ENCODE measurements at places on chromosomes 4 and X. TPM values are rescaled to one million over a fixed set of nuclear protein-coding genes. Genes with fewer than 3 reads are reported as not detected.

RPA4 gene
- 1.2 TPM for total RNA-seq

PFKFB1 gene
- total RNA-seq, result 0.47 TPM

GPR173 gene
- 2.0 TPM for total RNA-seq

PARM1 gene
- total RNA-seq, result 60.2 TPM

AKAP4 gene
- not detected for total RNA-seq

SPANXA1 gene
- total RNA-seq, result not detected

CHIC1 gene
- 9.0 TPM for total RNA-seq

FGFR3 gene
- total RNA-seq, result 13.5 TPM

CDKL2 gene
- total RNA-seq, result 22.6 TPM

FGD1 gene
- 5.3 TPM for total RNA-seq

SYP gene
- 3.0 TPM for total RNA-seq

F9 gene
- total RNA-seq, result not detected

ZMAT1 gene
- 3.4 TPM for total RNA-seq

TMEM156 gene
- 1.1 TPM for total RNA-seq

CHRDL1 gene
- 31.2 TPM for total RNA-seq

ANXA10 gene
- total RNA-seq, result 0.47 TPM

MAGEH1 gene
- 30.4 TPM for total RNA-seq

MAGEE2 gene
- total RNA-seq, result 0.29 TPM

SMAD1 gene
- 22.0 TPM for total RNA-seq

TMPRSS11D gene
- not detected for total RNA-seq

PLP1 gene
- 0.08 TPM for total RNA-seq

STS gene
- 13.7 TPM for total RNA-seq

GPC4 gene
- total RNA-seq, result 34.4 TPM

AMBN gene
- not detected for total RNA-seq

FDCSP gene
- total RNA-seq, result not detected

CT45A5 gene
- total RNA-seq, result not detected

ELK1 gene
- total RNA-seq, result 35.2 TPM
